Endothelial cell of umbilical vein (primary cell): ENCODE measurements at places on chromosomes 2 and 18.

- DNase-seq, result no peak
These were observed 15.0 kb upstream of the BMPR2 start for GRCh38 chr2:202361108-202361507.

GRCh38 chr2:186138845-186139244, 347.2 kb upstream of the ZC3H15 start:
- no peak for DNase-seq

- DNase-seq, result no peak
These were observed 81.3 kb downstream of the ROCK2 start for GRCh38 chr2:11263177-11263576.

- DNase-seq, result no peak
These were observed 71.2 kb downstream of the SPATS2L start for GRCh38 chr2:200377355-200378336.

DNA sequence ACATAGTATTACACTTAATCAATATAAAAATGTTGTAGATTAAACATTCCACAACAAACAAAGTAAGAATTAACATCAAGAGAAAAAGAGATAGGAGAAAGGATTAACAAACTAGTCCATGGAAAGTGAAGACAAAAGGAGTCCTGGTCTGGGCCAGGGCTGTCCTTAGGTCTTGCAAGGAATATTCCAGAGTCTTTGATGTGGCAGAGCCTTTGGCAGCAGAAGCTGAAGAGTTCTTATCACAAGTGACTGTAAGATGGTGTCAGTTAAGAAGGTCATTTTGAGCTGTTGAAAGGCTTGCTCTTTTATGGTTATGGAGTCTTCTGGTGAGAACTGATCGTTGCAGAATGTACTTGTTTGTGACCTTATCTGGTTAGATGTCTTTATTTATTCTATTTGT, 127.7 kb upstream of the LRRTM4 start:
- DNase-seq, result no peak

DNA sequence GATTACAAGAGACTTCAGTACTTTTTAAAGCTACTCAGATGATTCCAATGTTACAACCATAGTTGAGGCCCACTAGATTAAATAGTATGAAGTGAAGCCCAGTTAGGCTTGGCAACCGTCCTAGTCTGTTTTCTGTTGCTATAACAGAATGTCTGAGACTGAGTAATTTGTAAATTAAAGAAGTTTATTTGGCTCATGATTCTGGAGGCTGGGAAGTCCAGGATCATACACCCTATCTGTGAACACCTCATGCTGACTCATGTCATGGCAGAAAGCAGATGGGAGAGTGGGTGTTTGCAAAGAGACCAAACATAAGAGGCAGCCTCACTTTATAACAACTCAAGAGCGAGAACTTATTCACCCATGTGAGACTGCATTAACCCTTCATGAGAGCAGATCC, 63.1 kb downstream of the CCDC150 start:
- no peak for DNase-seq

- no peak for DNase-seq
These were observed 1110.6 kb downstream of the TSN start for GRCh38 chr2:122866095-122866494.

- no peak for DNase-seq
These were observed 130.6 kb downstream of the CABLES1 start for GRCh38 chr18:23265682-23266399.

DNA sequence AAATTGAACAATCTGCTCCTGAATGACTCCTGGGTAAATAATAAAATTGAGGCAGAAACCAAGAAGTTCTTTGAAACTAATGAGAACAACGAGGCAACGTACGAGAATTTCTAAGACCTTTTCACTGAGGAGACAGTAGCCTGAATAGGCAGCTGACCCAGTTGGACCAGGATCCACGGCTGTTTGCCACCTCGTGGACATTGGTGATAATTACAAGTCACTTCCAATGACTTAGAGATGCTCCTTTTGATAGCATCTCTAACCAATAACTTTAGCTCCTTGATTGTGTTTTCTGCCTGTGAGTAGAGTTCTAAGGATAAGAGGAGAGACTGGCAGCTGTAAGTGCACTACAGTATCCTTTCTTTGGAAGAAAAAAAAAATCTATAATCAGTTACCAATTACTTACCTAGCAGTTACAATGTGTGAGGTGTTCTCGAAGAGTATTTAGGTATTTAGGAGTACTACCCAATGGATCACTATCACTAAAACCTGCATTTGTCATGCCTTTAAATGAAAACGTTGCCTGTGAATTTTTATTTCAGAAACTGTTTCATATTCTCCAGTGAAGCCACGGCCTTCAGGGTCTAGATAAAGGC, 31.3 kb upstream of the CNTNAP5 start:
- peak; percentile 1 for DNase-seq

- peak; percentile 43 for DNase-seq
These were observed 517.0 kb downstream of the PTPRM start for GRCh38 chr18:8084160-8084559.

DNA sequence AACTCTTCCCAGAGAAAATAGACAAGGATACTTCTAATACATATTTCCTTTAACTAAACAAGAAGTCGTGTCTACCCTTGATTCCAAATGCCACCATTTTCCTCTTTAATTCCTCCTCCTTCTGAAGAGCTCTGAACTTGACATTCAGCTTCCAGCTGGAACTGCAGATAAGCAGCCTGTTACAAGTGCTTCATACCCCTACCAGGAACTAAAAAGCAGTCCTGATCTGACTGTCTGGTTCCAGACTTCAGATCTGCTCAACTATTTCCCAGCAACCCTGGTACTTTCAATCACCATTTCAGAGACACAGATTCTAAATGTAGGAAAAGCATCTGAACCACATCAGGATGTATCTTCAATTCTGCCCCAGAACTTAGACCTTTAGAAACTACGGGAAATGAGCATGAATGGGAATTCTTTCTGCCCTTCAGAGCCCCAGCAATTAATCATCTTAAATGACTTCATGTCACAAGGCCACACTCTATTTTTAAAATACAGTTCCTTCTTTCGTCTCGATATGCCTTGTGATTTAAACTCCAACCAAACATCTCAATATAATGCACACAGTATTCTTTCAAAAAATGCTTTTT, 159.5 kb downstream of the L3MBTL4 start:
- no peak for DNase-seq

DNA sequence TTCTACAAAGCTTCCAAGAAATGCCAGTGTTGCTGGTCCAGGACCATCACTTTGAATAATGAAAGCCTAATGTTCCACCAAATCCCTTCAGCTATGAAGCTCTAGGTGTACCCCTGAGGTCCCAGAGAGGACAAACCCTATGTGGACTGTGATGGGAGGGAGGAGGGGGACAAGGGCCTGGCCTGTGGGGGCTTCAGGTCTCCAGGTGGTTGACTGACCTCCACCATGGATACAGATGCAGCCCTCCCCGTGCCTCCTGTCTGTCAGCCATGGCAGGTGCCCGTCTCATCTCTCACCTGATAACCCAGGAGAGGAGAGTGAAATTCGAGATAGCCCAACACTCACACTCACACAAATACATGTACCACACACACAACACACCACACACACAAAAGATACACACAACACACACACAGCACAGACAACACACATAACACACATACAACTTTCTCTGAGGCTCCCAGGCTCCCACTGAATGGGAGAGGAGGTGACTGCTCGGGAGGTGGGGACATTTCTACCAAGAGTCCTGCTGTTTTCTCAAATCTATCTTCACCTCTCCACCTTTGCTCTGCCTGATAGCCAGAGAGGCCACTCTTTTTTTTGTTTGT, 12.8 kb upstream of the RHOB start:
- no peak for DNase-seq

DNA sequence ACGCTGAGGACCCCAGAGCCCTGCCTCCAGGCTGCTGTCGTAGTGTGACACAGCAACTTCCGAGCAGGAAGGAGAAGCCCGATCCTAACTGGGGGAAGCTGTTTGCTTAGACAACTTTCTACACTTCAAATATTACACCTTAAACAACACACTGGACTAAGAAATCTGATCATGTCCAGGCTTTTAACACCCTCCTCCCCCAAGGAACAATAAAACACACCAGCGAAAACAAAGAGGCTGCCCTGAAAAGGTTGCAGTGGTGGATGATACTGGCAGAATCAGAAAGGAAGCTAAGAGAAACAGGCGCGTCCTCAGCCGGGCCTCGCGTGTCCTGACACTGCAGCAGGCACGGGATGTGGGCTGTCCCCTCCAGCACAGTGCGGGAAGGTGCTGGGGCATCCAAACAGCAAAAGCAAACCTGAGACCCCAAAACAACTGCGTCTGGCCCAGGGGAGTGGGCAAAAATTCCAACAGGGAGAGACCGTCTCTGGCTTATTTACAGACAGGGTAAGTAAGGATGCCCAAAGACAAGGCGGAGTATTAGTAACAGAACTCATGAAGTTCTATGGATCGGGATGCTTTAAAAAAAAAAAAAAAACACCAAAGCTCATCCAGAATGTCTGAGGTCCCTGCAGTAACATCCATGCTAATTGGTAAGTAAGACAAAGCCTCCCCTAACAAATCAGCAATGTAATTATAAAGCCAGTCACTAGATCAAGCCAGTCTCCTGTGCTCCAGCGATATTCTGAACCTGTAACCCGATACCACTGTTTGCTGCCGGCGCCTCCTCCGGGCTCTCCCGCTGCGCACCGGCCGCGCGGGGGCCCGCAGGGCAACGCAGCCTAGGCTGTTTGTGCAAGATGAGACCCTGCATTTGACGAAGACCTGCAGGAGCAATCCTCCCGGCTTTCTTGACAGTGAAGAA, 9.0 kb downstream of the SERTAD2 start:
- DNase-seq, result peak; percentile 84

- DNase-seq, result no peak
These were observed 38.2 kb upstream of the CAB39 start for GRCh38 chr2:230674401-230674800.

- DNase-seq, result no peak
These were observed 374.6 kb downstream of the IRS1 start for GRCh38 chr2:226424971-226425370.

- no peak for DNase-seq
These were observed 83.5 kb downstream of the NCKAP5 start for GRCh38 chr2:133484784-133485183.

- peak; percentile 10 for DNase-seq
These were observed 266.5 kb downstream of the PTGR3 start for GRCh38 chr18:74942319-74942910.

DNA sequence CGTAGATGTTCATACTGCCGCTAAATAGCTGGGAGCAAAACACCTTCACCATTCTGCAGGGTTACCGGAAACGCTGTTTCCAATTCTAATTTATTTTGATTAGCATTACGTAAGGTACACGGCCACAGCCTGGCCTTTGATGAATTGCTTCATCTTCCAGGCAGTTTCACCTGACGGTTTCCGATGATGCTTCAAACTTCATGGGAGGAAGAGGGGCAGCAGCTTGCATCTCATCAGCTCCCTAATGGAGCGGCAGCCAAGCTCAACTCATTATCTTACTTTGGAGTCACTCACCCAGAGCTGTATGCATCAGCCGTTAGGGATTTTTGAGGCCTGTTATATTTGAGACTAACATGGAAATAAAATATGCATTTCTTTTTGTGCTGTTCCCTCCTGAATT, 54.8 kb downstream of the TMEM18 start:
- DNase-seq, result no peak

DNA sequence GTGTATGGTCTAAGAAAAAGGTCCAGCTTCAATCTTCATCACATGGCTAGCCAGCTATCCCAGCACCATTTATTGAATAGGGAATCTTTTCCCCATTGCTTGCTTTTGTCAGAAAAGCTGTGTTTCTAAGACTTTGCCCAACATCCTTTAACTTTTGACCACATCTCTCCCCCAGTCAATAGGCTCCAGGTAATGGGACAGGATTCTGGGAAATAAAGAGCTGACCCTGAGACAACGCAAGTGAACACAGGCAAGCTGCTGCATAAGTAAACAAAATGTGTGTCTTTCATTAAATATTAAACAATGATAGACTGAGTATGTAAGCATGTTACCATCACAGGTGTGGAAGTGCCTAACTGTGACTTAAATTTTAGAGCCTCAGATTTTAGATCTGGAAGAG, 23.0 kb downstream of the FAM110C start:
- no peak for DNase-seq

DNA sequence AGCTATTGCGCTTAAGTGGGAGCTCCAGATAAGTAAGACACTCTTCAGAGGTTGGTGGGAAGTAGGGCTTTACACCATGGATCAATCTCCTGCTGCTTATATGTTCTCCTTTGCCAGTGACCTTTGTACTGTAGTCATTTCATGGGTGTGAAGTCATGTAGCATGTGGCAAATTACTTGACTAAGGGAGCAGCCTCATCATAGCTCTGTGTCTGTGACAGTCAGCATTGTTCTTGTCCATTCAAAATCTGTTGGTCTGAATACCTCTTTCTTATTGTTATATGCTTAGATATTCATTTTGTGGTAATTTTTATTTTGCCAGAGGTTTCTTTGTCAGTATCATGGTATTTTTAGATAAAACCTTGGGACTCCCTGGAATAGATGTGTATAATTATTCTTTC, 18.2 kb downstream of the SLC4A1AP start:
- DNase-seq, result no peak

DNA sequence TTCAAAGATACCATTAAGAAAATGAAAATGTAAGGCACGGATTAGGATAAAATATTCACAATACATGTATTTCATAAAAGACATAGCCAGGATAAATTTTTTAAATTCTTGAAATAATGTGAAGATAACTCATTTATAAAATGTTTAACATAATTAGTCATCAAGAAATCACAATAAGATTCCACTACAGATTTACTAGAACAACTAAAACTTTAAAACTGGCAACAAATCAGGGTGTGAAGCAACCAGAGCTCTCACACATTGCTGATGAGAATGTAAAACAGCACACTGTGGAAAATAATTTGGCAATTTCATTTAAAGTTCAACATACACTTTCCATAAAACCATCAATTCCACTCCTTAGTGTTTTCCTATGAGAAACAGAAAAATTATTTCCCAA, 89.6 kb upstream of the UBE2E3 start:
- no peak for DNase-seq

GRCh38 chr2:28398101-28398834, 5.6 kb downstream of the FOSL2 start:
- DNase-seq, result no peak

- no peak for DNase-seq
These were observed 214.7 kb downstream of the SEPTIN10 start for GRCh38 chr2:109399066-109399465.

DNA sequence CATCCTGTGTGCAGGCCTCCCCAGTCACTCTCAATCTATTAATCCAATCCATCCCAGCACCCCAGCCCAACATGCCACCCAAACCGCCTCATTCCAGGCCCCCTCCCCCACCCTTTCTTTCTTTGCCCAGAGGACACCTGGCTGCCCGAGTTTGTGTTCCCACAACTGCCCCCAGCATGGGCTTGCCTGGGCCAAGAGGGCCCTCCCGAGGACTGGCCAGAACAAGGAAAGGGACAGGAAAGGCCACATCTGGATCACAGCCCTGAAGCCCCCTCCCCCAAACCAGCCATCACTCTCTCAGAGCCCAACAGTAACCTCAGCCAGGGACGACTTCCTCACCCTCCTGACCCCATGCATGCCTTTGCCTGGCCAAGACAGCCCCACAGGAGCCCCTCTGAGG, 1.2 kb downstream of the TNS1 start:
- DNase-seq, result no peak

- peak; percentile 34 for DNase-seq
These were observed 50.4 kb downstream of the ZC3H8 start for GRCh38 chr2:112204411-112204810.

- DNase-seq, result no peak
These were observed 645.0 kb downstream of the IRS1 start for GRCh38 chr2:226154610-226155009.
